Activated naive CD4-positive, alpha-beta T cell (primary cell): ENCODE measurements at places on chromosomes 1 and 21.

DNA sequence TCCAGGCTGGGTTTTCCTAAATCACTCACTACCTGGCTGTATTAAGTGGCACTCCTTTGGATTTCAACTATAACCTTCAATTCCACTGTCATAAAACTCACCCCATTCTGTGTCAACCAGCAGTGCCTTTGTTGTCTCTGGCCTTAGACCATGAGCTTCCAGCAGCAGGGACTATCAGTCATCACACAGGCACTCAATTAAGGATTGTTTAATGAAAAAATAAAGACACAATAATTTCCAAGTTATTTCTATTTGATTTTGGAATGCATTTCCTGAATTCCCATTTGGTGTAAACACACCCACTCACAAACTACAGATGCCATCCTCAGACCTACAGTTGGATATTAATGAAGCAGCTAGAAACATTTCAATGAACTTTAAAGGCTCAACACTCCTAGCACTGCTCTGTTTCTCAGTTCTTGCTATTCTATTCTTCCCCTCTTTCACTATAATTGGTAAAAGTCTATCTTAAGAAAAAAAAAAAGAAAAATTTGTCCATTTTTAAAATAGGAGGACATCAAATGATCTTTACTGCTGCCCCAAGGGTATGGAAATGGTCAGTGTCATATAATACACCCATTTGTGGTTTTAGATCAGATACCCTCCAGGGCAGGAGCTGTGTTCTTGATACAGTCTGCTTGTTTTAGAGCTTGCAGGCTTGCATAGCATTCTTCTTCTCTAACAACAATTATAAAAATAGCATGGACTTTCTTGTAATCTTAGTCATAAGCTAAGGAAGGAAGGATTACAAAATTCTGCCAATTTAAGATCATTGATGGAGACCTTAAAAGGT lies 156.4 kb downstream of the PTGER3 start:
- no peak for DNase-seq

DNA sequence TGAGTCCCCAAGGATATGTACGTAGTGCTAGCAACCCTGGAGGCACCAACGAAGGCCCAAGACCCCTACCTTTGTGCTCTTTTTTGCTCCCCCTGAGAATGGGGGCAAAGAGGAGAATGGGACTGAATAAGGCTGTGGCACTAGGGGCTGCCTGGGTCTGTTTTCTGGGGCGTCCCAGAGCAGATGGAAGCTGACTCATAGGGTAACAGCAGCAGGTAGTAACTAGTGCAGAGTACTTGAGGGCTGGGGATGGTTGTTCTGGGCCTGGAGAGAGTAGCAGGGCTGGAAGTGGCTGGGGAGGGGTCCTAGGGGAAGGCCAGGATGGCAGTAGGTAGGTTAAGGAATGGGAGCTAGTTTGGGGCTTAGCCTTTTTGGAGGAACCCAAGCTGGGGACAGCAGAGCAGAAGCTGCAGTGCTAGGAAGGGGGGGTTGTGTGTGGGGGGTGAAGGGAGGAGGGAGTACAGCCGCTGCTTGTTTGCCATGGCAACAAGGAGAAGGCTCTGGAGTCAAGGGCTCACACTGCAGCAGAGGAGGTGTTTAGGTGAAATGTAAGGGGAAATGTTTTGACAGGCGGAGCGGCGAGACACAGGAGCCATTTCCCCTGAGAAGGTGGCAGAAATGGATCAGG lies 1.8 kb downstream of the NCDN start:
- no peak for DNase-seq

DNA sequence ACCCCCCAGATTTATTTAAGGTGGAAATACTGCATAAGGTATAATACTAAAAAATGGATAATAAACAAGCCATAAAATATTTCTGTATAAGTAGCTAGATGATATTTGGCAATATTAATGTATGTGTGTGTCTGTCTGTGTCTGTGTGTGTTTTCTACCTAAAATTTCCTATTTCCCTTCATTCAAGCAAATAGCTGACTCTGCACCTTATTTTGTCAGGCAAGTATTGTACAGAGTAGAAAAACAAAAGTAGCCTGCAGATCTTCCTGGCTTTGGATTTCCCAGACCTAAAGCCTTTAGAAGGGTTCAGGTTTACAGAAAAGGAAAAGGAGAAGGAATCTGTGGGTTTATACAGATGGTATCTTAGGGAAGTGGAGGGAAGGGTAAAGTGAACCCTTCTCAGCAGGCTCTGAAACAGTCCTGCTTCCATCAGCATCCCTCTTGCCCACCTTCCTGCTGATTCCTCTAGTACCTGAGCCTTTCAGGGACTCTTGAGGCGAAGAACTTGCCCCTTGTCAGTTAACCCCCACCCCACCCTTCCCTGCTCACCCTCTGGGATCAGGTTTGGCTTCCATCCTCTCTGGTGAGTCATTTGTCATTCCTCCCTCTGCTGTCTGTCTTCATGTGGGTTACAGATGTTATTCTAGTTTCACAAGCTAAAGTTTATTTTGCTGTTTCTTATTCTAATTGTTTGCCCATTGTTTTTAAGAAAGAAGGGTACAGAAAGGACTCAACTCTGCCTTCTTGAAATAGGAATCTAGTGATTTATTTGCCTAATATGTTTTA lies 21.7 kb upstream of the RGS16 start:
- no peak for DNase-seq

- no peak for DNase-seq
Observed at GRCh38 chr21:34878501-34878900, 170.6 kb downstream of the RUNX1 start.

GRCh38 chr1:1212780-1213344 lies 1.1 kb downstream of the TNFRSF4 start:
- DNase-seq, result no peak

DNA sequence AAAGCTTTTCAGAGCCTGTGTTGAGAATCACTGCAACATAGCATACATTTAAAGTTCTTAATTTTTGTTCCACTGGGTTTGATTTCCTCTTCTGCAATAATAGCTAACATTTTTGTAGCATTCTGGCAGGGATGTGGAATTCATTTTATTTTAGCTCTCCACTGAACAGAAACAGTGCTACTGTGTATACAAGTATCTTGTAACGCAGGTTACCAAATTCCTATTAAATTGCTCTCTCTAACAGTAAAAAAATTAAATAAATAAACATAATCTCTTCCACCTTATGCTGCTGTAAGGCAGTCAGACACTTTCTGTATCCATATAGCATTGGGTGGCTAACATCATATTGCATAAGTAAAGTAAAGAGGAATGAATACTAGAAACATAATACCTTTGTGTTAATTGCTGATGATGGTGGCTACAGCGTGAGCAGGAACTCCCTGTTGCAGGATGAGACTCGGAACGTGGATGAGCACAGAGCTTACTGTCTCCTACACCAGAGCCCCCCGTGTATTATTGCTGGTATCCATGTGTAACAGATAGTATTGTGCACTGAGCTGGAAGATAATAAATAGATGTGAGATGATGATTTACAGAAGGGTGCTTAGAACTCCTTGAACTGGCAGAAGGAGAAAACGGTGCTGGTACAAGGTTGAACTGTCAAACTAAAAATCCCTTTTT lies 276.9 kb upstream of the SNX7 start:
- DNase-seq, result no peak

DNA sequence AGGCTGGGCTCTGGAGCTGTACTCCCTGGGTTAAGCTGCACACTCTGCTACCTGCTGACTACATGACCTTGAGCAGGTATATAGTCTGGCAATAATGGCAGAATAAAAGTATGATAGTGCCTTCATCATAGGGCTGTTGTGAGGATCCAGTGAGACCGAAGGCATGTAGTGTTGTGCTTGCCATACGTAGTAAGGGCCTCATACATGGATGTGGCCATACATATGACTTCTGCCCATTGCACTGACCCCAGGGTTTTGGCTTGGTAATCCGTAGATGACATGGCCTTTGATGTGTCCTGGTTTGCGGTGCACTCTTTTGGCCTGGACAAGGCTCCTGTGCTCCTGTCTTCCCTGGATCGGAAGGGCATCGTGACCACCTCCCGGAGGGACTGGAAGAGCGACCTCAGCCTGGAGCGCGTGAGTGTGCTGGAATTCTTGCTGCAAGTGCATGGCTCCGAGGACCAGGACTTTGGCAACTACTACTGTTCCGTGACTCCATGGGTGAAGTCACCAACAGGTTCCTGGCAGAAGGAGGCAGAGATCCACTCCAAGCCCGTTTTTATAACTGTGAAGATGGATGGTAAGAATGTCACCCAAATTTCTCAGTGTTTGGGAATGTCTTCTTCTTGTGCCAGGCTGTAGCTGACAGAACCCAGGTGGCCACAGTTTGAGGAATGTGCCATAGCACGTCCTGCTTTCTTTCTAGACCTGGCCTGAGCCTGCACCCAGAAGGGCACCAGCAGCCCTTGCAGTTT lies 17.0 kb upstream of the CD101 start:
- no peak for DNase-seq

DNA sequence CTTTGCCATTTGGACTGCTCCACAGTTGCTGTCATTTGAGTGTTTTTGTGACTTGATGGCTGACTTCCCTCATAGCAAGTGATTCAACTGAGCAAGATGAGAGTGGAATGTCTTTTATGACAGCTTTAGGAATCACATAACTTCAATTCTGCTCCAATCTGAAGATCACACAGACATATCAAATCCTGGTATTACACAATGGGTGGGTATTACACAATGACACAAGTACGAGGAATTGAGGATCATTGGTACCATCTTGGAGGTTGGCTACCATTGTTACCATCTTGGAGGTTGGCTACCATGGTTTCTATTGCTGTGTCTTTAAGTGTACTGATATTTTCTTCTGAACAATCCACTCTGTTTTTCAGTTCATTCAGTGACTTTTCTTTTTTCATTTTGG lies 8.5 kb upstream of the TSHB start:
- DNase-seq, result no peak

- no peak for DNase-seq
Observed at GRCh38 chr1:168365719-168366479, 85.2 kb downstream of the TBX19 start.

DNA sequence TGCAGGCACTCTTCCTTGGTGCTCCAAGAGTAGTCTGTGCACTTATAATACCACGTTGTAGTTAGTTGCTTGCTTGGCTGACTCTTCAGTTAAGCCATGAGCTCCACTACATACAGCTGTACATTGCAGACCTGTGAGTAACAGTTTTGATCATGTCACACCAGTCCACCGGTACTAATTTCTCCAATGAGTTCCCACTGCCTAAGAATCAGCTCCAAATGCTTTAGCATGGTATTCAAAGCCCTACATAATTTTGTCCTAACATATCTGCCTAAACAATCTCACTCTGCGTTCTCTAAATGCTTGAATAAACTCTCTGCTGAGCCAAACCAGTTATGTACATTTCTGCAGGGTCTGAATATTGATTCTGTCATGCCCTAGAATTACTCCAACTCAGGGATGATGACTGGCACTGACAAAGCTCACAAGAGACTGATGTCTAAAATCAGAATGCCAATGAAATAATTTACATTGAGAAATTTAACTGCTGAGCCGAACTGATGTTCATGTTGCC lies 200.7 kb downstream of the LHX8 start:
- DNase-seq, result no peak

DNA sequence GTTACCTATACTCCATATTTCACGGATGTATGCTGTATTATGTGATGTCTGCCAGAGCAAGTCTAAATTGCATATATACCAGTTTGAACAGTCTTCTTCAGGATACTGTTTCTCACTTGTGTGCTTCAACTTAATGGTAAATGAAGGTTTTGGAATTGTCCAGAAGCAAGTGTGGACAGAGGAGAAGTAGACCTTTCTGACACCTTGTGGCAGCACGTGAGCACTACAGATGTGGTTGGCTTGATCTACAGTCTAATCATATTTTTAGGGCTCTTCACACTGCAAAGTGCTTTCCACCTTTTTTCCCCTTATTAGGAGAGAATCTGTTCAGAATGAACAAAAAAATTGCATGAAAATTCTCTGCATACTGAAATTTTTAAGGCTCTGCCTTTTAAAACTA lies 10.9 kb downstream of the MORC3 start:
- DNase-seq, result no peak

- DNase-seq, result no peak
Observed at GRCh38 chr1:184840596-184840995, 85.9 kb upstream of the EDEM3 start.

DNA sequence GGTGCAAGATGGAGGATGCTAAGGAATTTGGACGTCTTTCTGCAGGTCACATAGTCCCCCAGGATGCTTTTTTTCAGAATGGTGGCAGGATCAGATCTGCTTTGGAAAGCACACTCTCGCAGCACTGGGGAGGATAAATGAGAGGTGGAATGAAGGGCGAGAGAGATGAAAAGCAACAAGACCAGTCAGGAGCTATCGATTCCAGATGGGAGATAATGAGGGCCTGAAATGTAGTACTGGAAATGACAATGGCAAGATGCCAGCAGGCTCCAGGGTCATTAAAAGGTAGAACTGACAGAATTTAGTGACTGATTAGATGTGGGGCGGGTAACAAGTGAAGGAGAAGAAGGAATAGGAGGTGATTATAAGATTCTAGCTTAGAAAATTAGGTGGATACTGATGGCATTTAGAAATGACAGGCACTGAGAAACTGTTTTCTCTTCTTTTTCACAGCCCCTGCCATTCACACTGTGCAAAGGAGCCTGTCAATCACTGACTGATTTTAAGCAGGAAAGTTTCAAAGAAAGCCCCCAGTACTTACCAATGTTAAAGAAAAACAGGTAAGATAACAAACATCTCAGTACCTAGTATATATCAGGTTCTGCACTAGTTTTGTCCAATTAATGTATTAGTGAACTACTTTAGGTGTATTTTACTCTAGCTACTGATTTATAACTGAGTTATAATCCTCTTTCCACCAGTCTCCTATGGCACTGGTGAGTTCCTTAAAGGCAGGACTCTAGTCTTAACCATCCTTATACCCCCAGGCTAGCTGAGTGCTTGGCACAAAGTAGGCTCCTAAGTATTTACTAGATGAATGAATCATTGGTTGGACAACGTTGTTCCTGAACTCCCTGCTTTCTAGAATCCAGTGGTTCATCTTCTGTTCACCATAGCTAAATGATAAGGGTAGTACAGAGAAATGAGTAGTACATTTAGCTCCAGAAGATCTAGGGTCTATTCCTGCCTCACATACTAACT lies 9.2 kb downstream of the PIGM start:
- DNase-seq, result no peak

- no peak for DNase-seq
Observed at GRCh38 chr21:36964827-36965719, 1.4 kb downstream of the HLCS start.

- DNase-seq, result no peak
Observed at GRCh38 chr1:24233684-24234600, 46.9 kb upstream of the IFNLR1 start.
